Pancreas (tissue), 10 donors: ENCODE measurements at places on chromosomes 16 and 17. TPM values are rescaled to one million over a fixed set of nuclear protein-coding genes. Genes with fewer than 3 reads are reported as not detected.

DNA sequence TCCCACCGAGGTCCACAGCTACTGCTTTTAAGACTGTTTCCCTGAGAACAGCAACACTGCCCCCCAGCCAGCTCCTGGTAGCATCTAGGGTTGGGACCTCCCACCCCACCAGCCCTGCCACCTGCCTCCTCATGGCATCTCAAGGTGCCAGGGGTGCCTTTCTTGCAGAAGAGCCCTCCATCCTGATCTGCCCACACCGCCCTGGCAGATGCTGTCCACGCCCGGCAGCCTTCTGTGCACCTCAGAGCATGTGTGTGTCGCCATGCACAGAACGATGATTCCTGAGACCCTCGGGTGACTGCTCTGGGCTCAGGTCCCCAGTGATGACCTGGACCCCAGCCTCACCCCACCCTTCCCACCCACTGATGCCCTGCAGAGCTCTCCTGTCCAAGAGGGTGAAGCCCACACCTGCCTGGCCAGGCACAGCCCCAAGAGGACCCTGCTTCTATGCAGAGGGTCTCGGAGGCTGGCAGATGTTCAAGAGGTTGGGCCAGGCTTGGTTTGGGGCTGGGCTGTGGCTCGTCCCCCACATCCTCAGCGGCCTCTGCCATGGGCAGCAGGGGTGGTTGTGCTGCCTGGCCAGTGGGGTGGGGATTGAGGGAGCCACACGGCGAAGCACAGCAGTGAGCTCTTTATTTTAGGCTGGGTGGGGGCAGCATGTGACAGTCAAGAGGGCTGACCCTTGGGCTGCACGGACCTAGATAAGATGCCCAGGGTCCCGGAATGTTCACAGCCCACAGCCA, 5.2 kb upstream of the SPATA2L start:
- H3K27ac ChIP-seq: no peak overlapping the region
- no peak overlapping the region for H3K4me3 ChIP-seq

DNA sequence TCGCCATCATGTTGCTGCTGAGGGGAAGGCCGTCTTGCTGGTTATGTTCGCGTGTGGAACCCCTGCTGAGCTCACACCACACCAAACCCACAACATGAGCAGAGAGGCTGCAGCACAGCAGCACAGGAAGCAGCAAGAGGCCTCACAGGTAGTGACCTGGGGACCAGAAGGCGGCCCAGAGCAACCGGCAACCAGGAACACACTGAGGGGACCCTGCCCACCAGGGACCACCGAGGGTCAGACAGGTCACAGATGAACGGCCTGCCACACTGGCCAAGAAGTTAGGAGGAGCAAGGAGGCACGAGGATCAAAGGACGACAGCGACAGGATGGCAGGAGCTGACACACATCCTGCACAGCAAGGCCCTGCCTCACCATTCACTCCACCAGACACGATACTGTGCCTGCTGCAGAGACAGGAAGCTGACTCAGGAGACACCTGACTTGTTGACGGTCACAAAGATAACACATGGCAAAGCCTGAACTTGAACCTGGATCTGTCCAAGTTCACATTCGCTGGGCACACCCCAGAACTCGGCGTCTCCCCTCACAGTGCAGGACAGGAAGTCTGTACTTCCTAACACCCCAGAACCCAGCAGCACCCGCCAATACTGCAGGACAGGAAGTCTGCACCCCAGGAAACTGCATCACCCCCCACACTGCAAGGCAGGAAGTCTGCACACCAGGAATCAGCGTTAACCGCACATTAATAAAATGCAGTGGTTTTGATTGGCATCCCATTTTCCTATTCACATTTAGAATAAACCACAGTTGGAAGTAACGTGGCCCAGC, 98.5 kb downstream of the ZNF778 start:
- no peaks in the 10 kb centered on the region for H3K27me3 ChIP-seq
- no peaks in the 10 kb centered on the region for H3K36me3 ChIP-seq
- H3K27ac ChIP-seq: no peak overlapping the region
- peaks cover 19% of the 10 kb centered on the region for H3K4me1 ChIP-seq
- no peak overlapping the region for H3K4me3 ChIP-seq

- no peak for DNase-seq
- H3K4me3 ChIP-seq: peak overlapping the region; percentile 63
These were observed 877 bp upstream of the BCL7C start for GRCh38 chr16:30894540-30895368.

DNA sequence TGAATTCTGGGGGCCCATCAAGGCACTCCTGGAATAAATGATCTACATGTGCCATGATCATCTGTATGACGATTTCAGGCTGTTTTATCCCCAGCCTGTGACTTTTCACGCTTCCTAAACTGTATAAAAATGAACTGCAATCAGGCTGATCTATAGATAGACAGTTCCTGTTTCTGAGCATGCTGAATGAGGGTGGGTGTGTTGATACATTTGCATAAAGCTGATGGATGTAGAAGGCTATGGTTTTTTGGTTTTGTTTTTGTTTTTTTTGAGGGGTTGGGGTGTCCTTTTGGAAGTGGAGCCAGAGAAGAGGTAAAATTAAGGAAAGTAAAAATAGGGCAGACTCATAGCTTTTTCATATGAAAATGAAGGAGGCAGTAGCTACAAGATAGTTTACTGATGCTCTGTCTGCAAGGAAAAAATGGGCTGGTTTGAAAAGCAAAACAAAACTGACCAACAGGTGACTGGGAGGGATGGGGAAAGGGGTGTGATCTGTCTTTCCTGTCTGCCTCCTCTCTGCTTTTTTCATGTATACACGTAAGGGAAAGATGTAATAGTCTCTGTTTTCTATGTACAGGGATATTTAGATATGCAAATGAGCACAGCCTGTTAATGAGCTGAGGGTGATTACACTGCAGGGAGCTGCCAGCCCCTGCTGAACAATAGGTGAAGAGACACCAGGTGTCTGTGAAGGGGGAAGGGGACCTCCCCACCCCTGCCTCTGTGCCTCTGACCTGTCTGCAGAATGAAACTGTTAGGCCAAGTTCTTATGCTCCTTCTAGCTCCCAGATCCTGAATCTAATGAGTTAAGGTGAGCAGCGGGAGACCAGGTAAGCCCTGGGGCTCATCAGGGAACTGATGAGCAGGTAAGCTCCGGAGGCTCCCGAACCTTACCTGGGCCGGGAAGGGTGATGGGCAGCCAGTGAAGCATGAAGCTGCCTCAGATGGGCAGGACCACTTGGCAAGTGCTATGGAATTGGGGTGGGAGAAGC, 46.6 kb upstream of the LYRM9 start:
- no peaks in the 10 kb centered on the region for H3K36me3 ChIP-seq
- no peak overlapping the region for H3K4me3 ChIP-seq
- no peaks in the 10 kb centered on the region for H3K4me1 ChIP-seq
- no peaks in the 10 kb centered on the region for H3K27me3 ChIP-seq
- H3K27ac ChIP-seq: no peak overlapping the region
- DNase-seq: no peak

GRCh38 chr17:4147751-4148310, 4.8 kb downstream of the CYB5D2 start:
- no peaks in the 10 kb centered on the region for H3K36me3 ChIP-seq
- no peaks in the 10 kb centered on the region for H3K27me3 ChIP-seq
- DNase-seq: no peak
- no peaks in the 10 kb centered on the region for H3K4me1 ChIP-seq

- no peaks in the 10 kb centered on the region for H3K36me3 ChIP-seq
- H3K4me3 ChIP-seq: no peak overlapping the region
- DNase-seq: no peak
- no peaks in the 10 kb centered on the region for H3K27me3 ChIP-seq
These were observed 13.7 kb downstream of the ALOX15B start for GRCh38 chr17:8052256-8053252.

DNA sequence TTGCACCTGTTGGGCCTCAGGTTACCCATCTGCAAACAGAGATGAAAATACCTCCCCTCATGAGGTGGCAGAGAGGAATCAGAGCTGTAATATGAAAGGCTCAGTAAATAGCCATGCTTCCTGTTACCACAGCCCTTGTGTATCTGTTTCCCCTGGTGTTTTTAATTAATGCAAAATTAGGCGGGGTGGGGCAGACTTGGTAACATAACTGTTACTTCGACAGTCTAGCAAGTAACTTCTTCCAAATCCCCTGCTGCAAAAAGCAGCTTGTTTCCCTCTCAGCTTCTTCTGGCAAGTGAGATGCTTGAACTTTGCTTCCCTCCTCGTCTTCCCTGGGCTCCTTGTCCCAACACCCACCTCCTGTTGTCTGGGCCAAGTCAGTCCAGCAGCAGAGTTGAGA, 381.5 kb downstream of the CPPED1 start:
- no peaks in the 10 kb centered on the region for H3K4me1 ChIP-seq
- H3K27me3 ChIP-seq: no peaks in the 10 kb centered on the region
- H3K27ac ChIP-seq: no peak overlapping the region
- no peaks in the 10 kb centered on the region for H3K36me3 ChIP-seq

DNA sequence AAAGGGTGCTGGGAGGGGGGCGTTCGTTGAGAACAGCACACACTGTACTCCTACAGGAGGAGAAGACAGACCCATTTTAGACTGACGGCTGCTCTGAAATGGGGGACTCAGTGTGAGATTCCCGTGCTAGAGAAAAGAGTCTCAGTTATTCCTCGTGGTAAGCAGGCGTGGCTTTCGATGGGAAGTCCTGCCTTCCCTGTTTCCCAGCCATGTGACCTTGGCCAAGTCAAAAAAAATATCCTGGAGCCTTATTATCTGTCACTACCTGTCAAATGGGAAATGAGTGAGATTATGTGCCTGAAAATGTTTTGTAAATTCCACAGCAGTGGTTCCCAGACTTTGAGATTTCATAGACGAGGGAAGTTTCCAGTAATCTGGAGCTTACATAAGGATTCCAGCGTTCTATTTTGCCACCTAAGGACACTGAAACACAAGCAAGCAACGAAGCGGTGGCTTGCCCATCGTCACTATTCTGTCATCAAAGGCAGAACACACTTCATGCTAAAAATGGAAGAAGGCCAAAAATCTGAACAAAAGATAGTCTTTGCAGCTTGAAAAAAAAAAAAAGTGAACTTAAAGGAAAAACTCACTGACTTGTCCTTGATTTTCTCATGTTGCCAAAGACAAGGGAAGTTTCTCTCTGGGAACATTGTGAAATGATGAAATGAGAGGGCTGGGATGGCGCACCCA, 253.4 kb upstream of the RPL38 start:
- H3K4me3 ChIP-seq: no peak overlapping the region
- no peaks in the 10 kb centered on the region for H3K36me3 ChIP-seq
- no peaks in the 10 kb centered on the region for H3K27me3 ChIP-seq
- peak overlapping the region; percentile 39 for H3K27ac ChIP-seq
- peak; percentile 45 for DNase-seq
- H3K4me1 ChIP-seq: peaks cover 5% of the 10 kb centered on the region

- H3K27ac ChIP-seq: no peak overlapping the region
- H3K4me1 ChIP-seq: no peaks in the 10 kb centered on the region
- no peak overlapping the region for H3K4me3 ChIP-seq
- no peaks in the 10 kb centered on the region for H3K27me3 ChIP-seq
These were observed 19.7 kb upstream of the LRRC37A3 start for GRCh38 chr17:64938925-64939474.

DNA sequence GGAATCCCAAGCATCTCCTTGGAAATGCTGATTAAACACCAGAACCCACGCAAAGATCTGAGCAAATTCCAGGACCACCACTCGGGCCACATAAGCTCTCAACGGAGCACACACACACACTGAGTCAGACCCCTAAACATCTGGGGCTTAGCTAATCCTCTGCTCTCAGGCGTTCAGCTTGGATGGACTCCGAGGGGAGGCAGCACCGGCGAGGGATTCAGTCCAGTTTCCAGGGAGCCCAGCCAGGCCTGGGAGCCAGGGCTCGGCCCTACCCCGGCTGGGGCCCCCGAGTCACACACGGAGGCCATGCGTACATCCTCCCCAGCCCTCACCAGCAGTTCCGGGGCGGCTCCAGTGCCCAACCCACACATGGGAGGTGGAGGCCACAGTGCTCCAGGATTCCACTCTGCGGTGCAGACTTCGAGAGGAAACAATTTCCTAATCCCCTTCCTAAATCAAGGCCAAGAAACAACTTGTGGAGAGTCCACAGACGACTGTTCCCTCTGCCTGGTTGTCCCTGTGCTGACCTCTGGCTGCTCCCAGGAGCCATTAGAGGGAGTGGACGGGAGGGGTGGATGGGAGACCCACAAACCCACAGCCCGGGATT, 70.5 kb downstream of the GAS7 start:
- peak; percentile 67 for DNase-seq
- no peaks in the 10 kb centered on the region for H3K36me3 ChIP-seq
- no peaks in the 10 kb centered on the region for H3K27me3 ChIP-seq
- H3K27ac ChIP-seq: no peak overlapping the region

The GUCY2D gene
- total RNA-seq: 0.47 TPM

The GAST gene
- total RNA-seq: not detected

The EME1 gene
- 0.38 TPM for total RNA-seq

The PPM1E gene
- total RNA-seq: 0.09 TPM

The FOXJ1 gene
- total RNA-seq: 0.37 TPM

The GLIS2 gene
- 11.0 TPM for total RNA-seq

The COPZ2 gene
- total RNA-seq: 10.8 TPM

The C16orf86 gene
- 1.4 TPM for total RNA-seq

The PDILT gene
- not detected for total RNA-seq

The CDH3 gene
- 5.2 TPM for total RNA-seq

The KRTAP9-7 gene
- total RNA-seq: not detected

The HS3ST6 gene
- not detected for total RNA-seq

The IRX5 gene
- 0.85 TPM for total RNA-seq
